ENCODE measurements at places on chromosomes 11 and 22. TPM values are rescaled to one million over a fixed set of nuclear protein-coding genes. Genes with fewer than 3 reads are reported as not detected.

Gene ASRGL1
- total RNA-seq = 7.2 TPM

Gene KCTD14
- 0.80 TPM for total RNA-seq

Gene CTSF
- 35.2 TPM for total RNA-seq

Gene SCGB1C1
- total RNA-seq = not detected

Gene RPUSD4
- 23.6 TPM for total RNA-seq

Gene CCDC87
- 0.08 TPM for total RNA-seq

Gene UBQLNL
- total RNA-seq = not detected

Gene NADSYN1
- total RNA-seq = 130 TPM

Gene KDELR3
- 61.9 TPM for total RNA-seq

Gene TOLLIP
- total RNA-seq = 33.5 TPM

Gene C11orf86
- total RNA-seq = not detected

Gene PLEKHB1
- 48.5 TPM for total RNA-seq

Gene PHLDA2
- total RNA-seq = 11.1 TPM

Gene OR52N4
- not detected for total RNA-seq

Gene PLA2G3
- total RNA-seq = not detected

Gene FAM111B
- total RNA-seq = 6.8 TPM

Gene WT1
- 0.69 TPM for total RNA-seq

Gene ASPHD2
- total RNA-seq = 3.5 TPM

Gene CTTN
- total RNA-seq = 651 TPM

Measured in SK-MEL-5 (cell line).